ENCODE measurements at places on chromosomes 1 and 21.

DNA sequence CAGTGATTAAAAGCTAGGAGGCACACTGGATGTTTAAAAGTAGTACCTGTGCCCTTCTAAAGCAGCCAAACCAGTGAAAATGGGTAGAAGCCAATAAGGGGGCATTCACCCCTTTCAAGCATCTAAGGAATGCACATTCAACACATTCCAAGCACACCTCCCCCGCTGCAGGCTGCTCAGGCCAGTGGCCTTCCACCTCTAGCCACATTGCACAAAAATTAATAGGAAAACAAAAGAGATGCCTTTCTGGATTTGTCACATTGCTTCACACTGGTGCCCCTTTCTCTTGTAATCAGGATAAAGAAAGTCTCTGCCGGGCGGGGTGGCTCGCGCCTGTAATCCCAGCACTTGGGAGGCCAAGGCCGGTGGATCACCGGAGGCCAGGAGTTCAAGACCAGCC lies 834.0 kb downstream of the USP25 start:
- DNase-seq, result no peak
- no peak overlapping the region for H3K4me3 ChIP-seq
- H3K27me3 ChIP-seq, result no peaks in the 10 kb centered on the region
- H3K36me3 ChIP-seq, result no peaks in the 10 kb centered on the region
- H3K27ac ChIP-seq, result no peak overlapping the region

DNA sequence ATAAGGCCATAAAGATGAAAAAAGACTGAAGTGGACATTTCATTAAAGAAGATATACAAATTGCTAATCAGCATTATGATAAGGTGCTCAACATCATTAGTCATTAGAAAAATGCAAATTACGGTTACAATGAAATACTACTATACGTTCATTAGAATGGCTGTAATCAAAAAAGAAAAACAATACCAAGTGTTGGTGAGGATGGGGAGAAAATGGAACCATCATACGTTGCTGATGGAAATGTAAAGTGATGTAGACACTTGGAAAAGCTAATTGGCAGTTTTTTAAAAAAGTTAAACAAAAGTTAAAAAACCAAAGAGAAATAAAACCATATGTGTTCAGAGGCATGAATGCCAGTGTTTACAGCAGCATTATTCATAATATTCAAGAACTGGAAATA lies 8.6 kb upstream of the SOD1 start:
- no peak overlapping the region for H3K4me3 ChIP-seq
- no peaks in the 10 kb centered on the region for H3K4me1 ChIP-seq
- H3K27ac ChIP-seq, result no peak overlapping the region

GRCh38 chr1:22359427-22359826 lies 92.2 kb upstream of the ZBTB40 start:
- DNase-seq, result no peak
- no peaks in the 10 kb centered on the region for H3K27me3 ChIP-seq
- H3K4me1 ChIP-seq, result no peaks in the 10 kb centered on the region
- H3K4me3 ChIP-seq, result no peak overlapping the region
- no peaks in the 10 kb centered on the region for H3K36me3 ChIP-seq

DNA sequence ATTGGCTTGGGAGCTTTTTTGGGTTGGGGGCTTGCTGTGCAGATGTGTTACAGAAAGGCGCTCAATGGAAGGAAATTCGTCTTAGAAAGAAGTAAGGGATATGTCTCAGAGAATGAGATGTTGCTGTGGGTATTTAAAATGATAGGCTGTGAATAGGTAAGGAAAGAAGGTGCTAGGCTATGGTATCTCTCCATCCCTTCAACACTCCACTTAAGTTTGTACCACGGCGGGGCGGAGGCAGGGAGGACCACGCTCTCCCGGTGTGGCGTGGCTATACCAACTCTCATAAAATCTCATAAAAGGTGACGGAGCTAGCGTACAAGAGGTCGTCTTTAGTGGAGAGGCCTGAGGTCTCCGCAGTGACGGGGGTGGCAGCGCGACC lies 305 bp upstream of the RPS6KC1 start:
- H3K36me3 ChIP-seq, result no peaks in the 10 kb centered on the region
- peak overlapping the region; percentile 88 for H3K4me3 ChIP-seq
- H3K27me3 ChIP-seq, result peaks cover 37% of the 10 kb centered on the region

DNA sequence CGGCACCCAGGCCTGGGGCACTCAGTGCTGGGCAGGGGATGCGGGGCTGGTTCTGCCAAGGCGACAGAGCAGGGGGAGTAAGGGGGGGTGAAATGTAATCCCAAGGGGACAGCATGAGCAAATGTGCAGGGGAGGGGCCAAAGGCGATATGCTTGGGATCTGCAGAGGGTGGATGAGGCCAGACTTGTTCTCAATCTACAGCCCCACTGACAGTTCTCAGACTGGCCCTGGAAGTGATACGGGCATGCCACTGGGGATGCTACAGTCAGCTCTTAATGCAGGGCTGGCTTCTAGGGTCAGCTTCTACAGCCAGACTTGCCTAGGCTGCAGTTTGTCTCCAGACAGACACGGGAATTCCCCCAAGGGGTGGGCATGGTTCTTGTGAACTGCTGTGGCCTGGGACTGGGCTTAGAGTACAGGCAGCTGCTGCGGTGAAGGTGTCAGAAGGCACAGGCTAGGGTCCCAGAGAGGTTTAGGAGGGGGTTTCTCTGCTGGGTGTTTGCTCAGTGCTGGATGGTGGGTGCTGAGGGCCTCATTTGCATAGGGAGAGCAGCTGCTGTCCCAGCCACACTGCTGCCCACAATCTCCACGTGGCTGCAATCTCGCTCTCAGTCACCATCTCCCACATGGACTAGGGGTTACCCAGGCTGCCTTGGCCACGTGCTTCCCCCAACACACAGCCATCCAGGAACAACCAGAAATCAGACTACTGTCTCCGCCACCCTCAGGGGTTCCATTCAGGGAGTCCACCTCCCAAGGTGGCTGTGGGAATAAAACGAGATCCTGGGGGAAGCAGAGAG lies 190.1 kb downstream of the HIVEP3 start:
- no peaks in the 10 kb centered on the region for H3K27me3 ChIP-seq
- peaks cover 14% of the 10 kb centered on the region for H3K4me1 ChIP-seq
- H3K4me3 ChIP-seq, result no peak overlapping the region
- no peak overlapping the region for H3K27ac ChIP-seq
- no peak for DNase-seq
- H3K36me3 ChIP-seq, result no peaks in the 10 kb centered on the region

GRCh38 chr1:68459796-68460195 lies 10.0 kb upstream of the RPE65 start:
- H3K36me3 ChIP-seq, result no peaks in the 10 kb centered on the region
- H3K27ac ChIP-seq, result no peak overlapping the region
- H3K27me3 ChIP-seq, result no peaks in the 10 kb centered on the region
- H3K4me3 ChIP-seq, result no peak overlapping the region
- no peaks in the 10 kb centered on the region for H3K4me1 ChIP-seq
- no peak for DNase-seq

DNA sequence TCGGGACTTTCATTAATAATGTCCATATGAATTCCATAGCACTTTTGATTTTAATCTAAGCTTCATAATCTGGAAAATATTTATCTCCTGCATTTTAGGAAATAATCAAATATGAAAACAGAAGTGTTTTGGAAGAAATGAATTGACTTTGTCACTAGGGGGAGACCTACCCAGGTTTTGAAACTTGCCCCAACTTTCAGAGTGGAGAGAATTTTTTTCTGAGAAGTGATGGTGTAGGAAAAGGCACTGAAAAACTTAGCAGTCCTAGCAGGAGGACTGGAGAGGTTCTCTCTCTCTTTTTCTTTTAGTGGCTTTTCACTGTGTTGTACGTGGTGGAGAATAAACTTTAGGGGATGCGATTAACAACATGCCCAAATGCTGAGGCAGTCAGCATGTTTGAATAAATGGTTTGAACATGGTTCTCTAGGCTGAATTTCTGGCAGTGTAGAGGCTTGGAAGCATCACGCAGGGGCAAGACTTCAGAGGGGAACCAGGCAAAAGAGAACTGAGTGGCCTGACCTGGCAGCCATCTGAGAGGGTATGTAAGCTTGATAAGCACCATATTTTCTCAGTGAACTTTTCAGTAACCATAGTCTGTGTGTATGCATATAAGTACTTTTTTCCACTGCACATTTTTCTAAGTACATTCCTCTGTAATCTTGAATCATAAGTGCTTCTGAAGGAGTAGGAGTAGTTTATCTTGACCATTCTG lies 68.3 kb upstream of the NEK7 start:
- no peaks in the 10 kb centered on the region for H3K27me3 ChIP-seq
- no peak overlapping the region for H3K4me3 ChIP-seq
- DNase-seq, result no peak
- no peak overlapping the region for H3K27ac ChIP-seq
- no peaks in the 10 kb centered on the region for H3K4me1 ChIP-seq

- H3K36me3 ChIP-seq, result peaks cover 4% of the 10 kb centered on the region
- H3K27me3 ChIP-seq, result no peaks in the 10 kb centered on the region
- H3K4me1 ChIP-seq, result no peaks in the 10 kb centered on the region
These were observed 26.3 kb downstream of the PER3 start for GRCh38 chr1:7810395-7810794.

GRCh38 chr1:20485527-20486456 lies at the start of gene CAMK2N1:
Gene CAMK2N1 (minus strand): TSS chr1:20486210. CDS start chr1:20485379, 831 bp downstream.
- DNase-seq, result no peak
- peaks cover 6% of the 10 kb centered on the region for H3K27me3 ChIP-seq
- peaks cover 16% of the 10 kb centered on the region for H3K4me1 ChIP-seq
- H3K27ac ChIP-seq, result peak within 1 kb of the TSS; percentile 70
- H3K4me3 ChIP-seq, result peak within 1 kb of the TSS; percentile 57

DNA sequence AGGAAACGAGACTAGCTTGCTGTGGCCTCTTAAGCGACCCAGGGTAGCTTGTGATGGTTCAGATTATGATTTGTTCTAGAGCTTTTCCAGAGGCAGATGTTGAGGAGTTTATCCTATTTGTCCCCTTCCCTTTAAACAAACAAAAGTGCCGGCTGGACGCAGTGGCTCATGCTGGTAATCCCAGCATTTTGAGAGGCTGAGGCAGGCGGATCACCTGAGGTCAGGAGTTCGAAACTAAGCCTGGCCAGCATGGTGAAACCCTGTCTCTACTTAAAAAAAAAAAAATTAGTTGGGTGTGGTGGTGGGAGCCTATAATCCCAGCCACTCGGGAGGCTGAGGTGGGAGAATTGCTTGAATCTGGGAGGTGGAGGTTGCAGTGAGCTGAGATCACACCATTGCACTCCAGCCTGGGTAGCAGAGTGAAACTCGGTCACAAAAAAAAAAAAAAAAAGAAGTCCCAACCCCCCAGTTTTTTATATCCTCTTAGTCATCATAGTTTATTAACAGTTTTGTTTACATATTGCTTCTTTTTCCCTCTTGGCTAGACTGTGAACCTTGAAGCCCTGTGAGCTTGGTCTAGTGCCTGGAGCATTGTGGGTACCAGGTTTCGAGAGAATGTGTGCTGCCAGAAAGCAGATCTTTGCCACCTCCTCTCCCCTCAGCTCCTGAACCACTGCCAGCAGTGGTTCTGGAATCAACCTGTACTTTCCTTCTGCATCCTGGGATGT lies 29.8 kb downstream of the MAPKAPK2 start:
- no peaks in the 10 kb centered on the region for H3K27me3 ChIP-seq
- H3K36me3 ChIP-seq, result no peaks in the 10 kb centered on the region
- H3K4me3 ChIP-seq, result no peak overlapping the region
- no peak for DNase-seq

- no peaks in the 10 kb centered on the region for H3K4me1 ChIP-seq
- no peaks in the 10 kb centered on the region for H3K36me3 ChIP-seq
- no peak within 1 kb of the TSS for H3K4me3 ChIP-seq
- no peak for DNase-seq
- no peaks in the 10 kb centered on the region for H3K27me3 ChIP-seq
These were observed at the start of gene CD1B for GRCh38 chr1:158331481-158332150. Gene CD1B (minus strand): TSS chr1:158331531. CDS start chr1:158331423, 108 bp downstream.

GRCh38 chr1:1024149-1024770 lies 4.3 kb downstream of the AGRN start:
- peak overlapping the region; percentile 57 for H3K4me3 ChIP-seq
- no peaks in the 10 kb centered on the region for H3K27me3 ChIP-seq
- H3K27ac ChIP-seq, result peak overlapping the region; percentile 65
- H3K4me1 ChIP-seq, result peaks cover 32% of the 10 kb centered on the region
- no peak for DNase-seq

DNA sequence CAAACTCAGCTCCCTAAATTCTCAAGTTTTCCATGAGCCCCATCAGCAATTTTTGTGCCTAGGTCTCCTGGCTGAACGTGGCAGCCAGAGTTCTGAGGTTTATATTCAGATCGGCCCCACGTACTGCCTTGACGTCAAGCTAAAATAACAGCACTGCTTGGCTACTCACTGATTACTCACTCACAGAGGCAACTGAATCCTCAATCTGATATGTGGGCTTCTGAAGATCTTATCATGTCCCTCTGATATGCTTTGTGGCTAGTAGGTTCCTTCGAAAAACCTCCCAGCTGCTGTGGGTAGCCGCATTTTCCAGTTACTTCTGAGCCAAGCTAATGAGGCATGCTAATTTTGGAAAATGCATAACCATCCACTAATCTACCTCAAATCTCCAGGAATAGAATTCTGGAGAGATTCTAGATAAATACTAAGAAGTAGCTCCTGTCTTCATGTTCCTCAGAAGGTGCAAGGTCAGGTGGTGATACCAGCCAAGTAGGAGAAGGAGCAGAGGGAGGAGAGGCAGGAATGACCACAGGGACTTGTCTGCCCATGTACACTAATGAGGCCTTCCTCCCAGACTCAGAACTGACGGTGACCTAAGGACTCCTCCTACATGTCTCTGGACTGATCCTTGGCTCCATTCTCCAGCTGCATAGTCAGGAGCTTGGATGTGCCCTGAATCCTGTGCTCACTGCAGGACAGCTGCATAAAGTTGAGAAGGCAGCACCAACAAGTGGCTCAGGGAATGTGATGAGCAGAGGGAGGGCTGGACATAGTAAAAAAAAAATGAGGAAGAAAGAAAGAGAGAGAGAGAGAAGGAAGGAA lies 263.7 kb downstream of the TNR start:
- DNase-seq, result no peak
- H3K27me3 ChIP-seq, result peaks cover 58% of the 10 kb centered on the region
- H3K4me1 ChIP-seq, result no peaks in the 10 kb centered on the region
- no peak overlapping the region for H3K4me3 ChIP-seq
- H3K27ac ChIP-seq, result no peak overlapping the region

- no peaks in the 10 kb centered on the region for H3K27me3 ChIP-seq
- H3K4me1 ChIP-seq, result peaks cover 24% of the 10 kb centered on the region
- no peak overlapping the region for H3K27ac ChIP-seq
- DNase-seq, result no peak
- H3K4me3 ChIP-seq, result no peak overlapping the region
These were observed 3.3 kb downstream of the ALDH9A1 start for GRCh38 chr1:165695031-165695430.

DNA sequence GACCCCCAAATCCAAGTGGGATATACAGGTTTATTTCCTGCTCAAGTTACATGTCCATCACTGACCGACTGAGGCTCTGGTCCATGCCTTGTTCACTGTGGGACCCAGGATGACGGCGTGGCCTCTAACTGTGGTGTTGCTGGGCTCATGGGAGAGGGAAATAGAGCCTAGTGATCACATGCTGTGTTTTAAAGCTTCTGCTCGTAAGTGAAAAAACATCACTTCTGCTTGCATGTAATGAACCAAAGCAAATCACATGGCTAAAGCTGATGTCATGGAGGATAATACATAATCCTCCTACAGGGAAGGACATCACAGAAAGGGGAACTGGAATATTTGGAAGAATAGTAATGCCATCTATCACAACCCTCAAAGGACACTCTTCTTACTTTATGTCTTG lies 107.6 kb downstream of the FASLG start:
- no peak for DNase-seq
- no peaks in the 10 kb centered on the region for H3K4me1 ChIP-seq
- no peaks in the 10 kb centered on the region for H3K27me3 ChIP-seq
- H3K36me3 ChIP-seq, result no peaks in the 10 kb centered on the region
- no peak overlapping the region for H3K27ac ChIP-seq
- no peak overlapping the region for H3K4me3 ChIP-seq

GRCh38 chr1:38858833-38859560 lies 575 bp downstream of the RRAGC start:
- no peaks in the 10 kb centered on the region for H3K27me3 ChIP-seq
- H3K4me1 ChIP-seq, result peaks cover 65% of the 10 kb centered on the region
- peaks cover 52% of the 10 kb centered on the region for H3K36me3 ChIP-seq
- no peak for DNase-seq
- peak overlapping the region; percentile 98 for H3K27ac ChIP-seq

GRCh38 chr1:110594456-110595352 lies 11.5 kb downstream of the KCNA2 start:
- no peak for DNase-seq
- H3K27me3 ChIP-seq, result no peaks in the 10 kb centered on the region

All from esophagus squamous epithelium (tissue), 5 donors.